ENCODE measurements at places on chromosomes 5 and 9.

DNA sequence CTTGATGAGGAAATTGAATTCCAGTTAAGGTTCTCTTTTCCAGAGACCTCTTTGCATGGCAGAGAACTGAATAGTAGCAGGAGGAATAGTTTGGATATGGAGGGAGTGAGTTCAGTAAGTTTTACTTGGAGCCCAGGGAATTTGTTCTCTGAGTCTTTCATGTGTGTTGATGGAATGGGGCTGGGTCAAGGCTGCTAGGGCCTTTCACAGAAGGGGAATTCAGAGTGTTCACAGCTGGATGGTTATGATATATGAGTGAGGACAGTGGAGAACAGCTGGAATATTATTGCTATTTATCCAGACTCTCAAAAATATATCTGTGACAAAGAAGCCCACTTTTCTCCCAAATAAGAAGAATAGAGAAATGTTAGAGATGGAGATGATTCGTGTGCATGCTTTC, 372.8 kb downstream of the PLK2 start:
- DNase-seq, result no peak

- no peak for DNase-seq
Measured at GRCh38 chr9:134642385-134643181, 980 bp downstream of the COL5A1 start.

DNA sequence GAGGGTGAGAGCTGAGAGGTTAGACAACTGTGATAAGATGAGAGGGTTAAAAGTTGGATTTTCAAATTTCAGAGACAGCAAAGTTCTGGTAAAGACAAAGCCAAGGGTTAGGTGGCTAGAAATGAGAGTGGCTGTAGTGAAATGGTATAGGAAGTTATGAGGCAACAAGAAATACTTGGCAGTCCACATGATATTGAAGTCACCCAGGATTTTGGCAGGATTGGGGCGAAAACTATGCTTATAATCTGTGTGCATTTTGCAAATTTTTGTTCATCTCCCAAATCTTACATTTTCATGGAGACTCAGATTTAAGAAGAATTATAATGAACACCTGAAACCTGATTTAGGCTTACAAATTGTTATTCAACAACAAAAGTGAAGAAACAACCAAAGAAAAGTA, 35.6 kb downstream of the C9 start:
- no peak for DNase-seq

- no peak for DNase-seq
Measured at GRCh38 chr5:142189813-142190212, 81.2 kb downstream of the NDFIP1 start.

DNA sequence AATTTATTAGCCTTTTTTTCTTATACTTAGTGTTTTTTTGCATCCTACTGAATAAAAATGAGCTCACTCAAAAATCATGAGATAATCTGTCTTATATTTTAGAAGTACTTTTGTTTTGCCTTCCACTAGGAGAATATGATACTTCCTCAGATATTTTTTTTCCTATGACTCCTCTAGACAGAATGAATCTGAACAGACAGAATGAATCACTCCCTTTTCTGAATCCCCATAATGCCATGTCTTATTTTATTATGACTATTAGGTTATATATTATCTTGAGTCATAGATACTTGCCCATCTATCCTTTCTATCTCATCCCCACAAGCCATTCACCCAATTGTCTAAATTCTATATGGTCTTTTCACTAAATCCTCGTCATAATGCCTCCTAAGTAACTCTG, 134.6 kb downstream of the BRINP1 start:
- no peak for DNase-seq

GRCh38 chr5:58794875-58795274, 212.0 kb downstream of the RAB3C start:
- peak; percentile 44 for DNase-seq

DNA sequence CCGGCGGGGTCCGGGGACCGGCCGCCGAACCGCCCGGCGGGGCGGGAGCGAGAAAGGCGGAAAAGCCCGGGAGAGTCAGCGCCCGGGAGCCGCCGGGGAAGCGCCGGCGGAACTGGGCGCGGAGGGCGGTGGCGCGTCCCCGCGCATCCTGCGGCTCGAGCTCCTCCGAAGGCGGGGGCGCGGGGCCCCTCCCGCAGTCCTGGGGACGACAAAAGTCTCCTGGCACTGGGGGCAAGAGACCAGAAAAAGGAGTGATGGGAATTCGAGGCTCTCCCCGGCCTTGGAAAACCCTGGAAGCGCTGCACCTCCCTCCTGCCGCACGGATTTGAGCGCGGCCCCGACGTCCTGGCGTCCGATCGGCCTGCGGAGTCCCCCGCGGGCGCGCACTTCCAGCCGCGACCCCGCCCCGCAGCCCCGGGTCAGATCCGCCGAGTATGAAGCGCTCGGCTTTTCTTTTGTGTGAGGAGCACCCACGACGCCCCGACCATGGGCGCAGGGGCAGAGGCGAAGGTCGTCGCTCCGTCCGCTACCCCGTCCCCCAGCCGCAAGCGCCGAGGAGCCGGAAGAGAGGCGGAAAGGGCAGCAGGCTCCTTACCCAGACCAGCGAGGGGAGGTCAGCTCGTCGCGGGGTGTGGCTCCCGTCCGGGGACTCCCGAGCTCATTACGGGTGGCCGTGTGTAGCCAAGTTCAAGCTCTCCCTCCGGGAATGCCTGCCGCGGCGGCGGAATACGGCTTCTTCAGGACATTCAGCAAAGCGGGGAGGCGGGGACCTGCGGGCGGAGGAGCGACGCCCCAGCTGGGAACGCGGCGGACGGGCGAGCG, at the start of gene EPB41L4A:
Gene EPB41L4A, minus strand, starts transcription at position 114 of the 822 bp plus-strand sequence. CDS start 238 bp downstream, outside the sequence.
- DNase-seq, result no peak

DNA sequence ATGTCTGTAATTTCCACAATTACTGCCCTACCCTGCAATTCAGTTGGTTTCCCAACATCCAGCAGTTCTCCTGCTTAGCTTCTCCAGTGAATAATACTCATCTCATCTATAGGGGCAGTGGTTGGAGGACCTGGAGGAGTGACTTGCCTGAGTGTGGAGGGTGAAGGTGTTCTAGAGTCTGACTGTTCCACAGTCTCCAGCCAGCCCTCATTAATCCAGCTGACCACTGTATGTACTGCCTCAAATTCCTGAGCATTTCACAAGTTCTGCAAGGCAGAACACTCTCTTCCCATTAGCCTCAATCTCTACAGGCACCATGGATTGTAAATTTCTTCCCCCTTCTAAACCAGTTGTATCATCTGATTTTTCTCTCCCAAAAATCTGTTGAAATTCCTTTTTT, 147.4 kb upstream of the NFIL3 start:
- no peak for DNase-seq

DNA sequence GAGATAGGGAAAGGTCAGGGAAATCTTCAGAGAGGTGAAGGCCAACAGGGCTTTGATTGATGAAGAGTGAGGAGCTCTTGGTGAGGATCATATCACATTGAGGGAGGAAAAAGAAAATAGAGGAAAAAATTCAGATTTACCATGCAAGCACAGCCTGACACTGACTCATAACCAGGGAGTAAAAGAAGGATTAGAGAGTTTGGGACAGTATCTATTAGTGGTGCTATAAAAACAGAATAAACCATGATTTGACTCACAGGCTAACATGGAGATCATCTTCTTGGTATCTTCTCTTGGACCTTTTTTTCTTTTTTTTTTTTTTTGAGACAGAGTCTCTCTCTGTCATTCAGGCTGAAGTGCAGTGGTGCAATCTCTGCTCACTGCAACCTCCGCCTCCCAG, 44.4 kb downstream of the MUSK start:
- DNase-seq, result no peak

GRCh38 chr9:135857843-135858242, 49.5 kb downstream of the CAMSAP1 start:
- no peak for DNase-seq
